Stromal cell of bone marrow (primary cell): ENCODE measurements at places on chromosomes 5 and 9.
A peak's percentile ranks its signal among the peaks of the same experiment; 100 is the strongest.

GRCh38 chr5:123007754-123008153 is 28.8 kb downstream of the PPIC start:
- no peak for DNase-seq

DNA sequence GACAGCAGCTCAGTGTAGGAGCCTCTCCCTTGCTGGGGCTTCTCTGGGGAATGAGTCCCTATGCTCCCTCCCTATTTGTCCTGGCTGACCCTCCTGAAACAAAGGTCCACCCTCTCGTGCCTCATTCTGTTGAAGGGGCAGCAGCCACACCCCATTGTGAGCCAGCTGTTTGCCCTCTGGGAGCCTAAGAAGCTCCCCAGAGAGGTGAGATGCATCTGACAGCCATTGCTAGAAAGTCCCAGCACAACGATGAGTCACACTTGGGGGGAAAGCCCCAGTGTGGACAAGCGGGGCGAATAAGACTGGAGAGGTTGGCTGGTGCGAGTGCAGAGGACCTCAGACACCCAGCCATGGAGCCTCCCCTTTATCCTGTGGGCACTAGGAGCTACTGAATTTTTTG is 101.4 kb downstream of the PPARGC1B start:
- no peak for DNase-seq

GRCh38 chr9:106697750-106698502 is 165.0 kb upstream of the ZNF462 start:
- peak; percentile 74 for DNase-seq

DNA sequence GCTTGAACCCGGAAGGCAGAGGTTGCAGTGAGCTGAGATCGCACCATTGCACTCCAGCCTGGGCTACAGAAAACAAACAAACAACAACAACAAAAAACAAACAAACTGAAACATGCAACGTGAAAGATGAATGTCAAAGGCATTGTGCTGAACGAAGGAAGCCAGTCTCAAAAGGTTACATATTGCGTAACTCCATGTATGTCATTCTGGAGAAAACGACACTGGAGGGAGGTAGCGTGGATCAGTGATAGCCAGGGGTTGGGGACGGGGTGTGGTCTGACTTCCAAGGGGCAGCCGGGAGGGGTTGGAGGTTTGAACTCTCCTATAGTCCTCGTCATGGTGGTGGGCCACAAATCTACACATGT is 12.1 kb upstream of the WDR5 start:
- DNase-seq: no peak

DNA sequence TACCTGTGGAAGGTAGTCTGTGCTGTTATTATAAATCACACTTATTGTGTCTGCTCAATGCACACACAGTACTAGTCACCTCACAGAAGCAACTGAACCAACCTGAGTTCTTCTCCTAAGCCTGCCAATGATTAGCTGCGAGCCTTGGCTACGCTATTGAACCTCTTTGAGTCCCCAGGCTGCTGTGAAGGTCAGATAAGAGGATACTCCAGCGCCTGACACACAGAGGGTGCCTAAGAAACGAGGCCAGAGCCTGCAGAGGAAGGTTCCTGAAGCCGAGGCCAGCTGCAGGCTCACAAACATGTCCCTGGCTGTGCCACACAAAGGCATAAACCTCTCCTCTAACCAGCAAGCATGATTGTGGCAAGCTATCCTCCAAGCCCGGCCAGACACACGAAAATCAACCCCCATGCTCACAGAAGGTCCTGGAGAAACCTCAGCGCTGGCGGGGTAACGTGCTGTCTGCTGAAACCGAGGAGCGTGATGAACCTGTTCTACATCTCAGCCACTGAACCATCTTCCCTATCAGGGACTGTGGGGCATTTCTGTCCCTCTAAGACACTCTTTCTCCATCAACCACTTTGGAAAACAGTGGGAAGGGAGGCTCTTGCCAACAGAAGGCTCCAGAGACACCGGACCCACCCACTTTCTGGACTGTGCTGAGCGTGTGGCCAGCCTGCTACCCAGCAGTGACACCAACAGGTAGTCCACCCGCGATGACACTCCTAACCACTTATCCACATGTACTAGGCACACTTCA is 53.2 kb upstream of the SLC25A51 start:
- no peak for DNase-seq

DNA sequence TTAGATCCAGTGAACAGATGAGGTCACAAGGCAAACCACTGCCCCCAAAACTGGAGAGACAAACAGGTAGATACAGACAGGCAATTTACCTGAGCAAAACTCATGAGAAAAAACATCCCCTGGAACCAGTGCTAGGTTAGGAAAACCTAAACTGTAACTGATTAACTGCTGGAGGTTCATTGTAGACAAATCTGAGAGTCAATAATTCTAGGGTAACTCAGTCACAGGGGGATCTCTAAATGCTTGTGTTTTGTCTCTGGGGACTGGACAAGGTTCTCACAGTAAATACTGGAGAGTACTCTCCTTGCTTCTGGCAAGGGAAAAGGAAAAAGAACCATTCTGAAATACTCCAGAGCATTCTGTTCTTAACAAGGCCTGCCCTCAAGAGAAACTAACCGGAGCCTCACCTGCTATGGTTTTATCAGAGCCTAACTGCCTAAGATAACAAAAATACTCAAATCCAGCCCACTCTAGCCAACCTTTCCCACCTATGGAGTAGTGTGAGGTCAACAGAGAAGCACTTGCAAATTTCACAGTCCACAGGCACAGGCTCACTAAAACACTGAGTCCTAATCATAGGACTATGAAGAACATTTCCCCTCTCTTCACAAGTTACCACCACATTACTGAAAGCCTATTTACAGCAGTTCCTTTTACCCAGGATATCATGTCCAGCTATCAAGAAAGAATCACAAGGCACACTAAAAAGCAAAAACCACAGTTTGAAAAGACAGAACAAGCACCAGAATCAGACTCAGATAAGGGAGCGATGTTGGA is 139.9 kb upstream of the ACOT12 start:
- no peak for DNase-seq
